ENCODE measurements at places on chromosomes 7 and 10.

DNA sequence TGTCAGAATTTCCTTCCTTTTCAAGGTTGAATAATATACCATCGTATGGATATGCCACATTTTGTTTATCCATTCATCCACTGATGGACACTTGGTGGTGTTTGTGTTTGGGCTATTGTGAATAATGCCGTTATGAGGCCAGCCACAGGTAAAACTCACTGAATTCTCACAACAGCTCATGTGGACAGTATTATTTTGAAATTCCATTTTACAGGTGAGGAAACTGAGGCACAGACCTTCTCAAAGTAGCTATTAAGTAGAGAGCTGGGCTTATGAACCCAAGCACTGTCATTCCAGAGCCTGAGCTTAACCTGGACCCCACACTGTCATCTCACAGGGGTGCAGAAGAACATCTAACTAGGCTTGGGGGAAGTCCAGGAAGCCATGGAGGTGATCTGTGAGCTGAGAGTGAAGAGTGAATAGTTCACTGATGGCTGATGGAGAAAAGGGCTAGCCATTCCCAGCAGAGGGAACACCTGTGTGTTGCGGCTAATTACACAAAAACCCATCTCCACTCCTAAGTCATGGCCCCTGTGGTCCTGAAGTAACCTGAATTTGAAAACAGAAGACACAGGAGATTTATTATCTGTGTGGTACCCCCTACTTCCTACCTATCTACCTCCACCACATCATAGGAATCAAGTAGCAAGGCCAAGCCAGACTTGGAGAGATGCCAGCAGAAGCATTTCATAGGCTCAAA, 8.7 kb downstream of the INMT start:
- no peak for DNase-seq

DNA sequence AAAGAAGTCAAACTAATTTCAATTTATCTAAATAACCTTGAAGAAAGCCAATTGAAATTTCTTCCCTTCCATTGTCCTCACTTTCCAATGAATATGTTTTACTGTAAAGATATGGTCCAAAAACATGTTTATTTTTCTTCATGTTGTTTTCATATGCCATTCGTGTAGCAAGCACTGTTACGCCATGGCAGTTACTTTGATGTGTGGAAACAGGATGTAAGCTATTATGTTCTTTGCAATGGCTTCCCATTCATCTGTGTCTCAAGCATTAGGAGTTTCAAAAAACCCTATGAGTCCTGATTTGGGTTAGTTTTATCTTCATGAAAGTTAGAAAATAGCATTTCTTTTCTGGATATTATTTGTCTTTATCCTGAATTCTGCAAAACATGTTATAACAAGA, 31.0 kb downstream of the GPR141 start:
- no peak for DNase-seq

- no peak for DNase-seq
Observed at GRCh38 chr10:102988404-102989314, 70.6 kb downstream of the CNNM2 start.

DNA sequence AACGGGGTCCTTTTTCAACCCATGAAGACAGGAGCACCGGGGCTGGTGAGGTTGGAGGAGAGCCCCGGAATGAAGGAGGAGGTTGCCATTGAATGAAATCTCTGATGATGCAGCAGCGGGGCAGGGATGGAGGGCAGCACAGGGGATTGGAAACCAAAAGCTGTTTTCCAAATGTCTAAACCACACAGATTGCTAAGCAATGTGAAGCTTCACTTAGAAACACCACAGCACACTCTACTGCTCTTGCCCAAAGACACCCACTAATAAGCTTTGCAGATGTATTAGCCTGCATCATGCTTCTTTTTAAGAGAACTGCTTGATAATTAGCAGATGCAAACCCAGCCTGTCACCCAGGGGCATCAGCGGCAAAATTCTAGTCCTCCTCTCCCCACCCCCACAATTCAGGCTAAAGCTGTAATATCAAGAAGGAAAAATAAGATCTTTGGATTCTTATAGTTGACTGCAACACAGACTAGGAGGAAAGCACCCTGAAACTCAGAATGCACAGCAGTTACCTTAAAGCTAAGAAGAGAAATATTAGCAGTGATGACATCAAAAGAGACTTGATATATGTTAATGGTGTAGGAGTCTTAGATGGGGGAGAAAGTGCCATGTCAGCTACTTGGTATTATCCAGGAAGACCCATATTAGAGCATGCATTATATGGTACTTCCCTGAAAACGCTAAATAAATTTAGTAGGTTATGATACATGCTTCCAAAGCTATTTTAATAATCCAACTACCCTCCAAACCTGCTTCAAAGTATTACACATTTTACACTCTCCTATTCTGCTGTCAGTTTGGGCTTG, 666.7 kb downstream of the KCNMA1 start:
- no peak for DNase-seq

DNA sequence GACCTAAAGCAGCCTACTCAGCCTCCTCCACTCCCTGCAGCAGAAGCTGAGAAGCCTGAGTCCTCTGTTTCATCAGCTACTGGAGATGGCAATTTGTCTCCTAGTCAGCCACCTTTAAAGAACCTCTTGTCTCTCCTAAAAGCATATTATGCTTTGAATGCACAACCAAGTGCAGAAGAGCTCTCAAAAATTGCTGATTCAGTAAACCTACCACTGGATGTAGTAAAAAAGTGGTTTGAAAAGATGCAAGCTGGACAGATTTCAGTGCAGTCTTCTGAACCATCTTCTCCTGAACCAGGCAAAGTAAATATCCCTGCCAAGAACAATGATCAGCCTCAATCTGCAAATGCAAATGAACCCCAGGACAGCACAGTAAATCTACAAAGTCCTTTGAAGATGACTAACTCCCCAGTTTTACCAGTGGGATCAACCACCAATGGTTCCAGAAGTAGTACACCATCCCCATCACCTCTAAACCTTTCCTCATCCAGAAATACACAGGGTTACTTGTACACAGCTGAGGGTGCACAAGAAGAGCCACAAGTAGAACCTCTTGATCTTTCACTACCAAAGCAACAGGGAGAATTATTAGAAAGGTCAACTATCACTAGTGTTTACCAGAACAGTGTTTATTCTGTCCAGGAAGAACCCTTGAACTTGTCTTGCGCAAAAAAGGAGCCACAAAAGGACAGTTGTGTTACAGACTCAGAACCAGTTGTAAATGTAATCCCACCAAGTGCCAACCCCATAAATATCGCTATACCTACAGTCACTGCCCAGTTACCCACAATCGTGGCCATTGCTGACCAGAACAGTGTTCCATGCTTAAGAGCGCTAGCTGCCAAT, 202.2 kb downstream of the ZEB1 start:
- no peak for DNase-seq

DNA sequence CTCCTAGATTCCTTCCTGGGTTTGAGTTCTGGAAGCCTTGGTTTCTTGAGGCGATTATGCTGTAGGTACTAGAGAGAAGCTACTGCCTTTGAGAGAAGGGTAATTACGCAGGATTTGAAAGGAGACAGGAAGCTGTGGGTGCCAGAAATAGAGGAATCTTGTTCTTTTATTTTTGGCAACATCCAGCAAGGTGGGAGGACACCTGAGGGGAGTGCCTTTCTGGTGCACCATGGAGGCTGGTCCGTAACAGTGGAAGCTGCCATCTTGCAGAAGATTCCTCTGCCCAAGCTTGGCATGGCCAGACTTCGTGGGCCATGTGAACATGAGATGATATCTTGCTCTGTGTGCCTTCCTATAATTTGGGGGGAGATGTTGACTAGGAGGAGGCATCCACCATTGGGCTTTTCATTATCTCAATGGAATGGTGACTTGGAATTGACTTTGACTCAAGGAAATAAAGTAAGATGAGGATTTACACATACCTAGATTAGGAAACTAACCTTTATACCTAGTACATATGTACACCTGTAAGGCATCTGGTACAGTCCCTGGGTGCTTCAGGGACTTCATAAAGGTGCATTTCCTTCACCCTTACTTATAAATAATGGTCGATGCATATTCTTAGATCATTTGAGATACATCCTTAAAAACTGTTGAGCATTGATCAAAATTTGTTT, 98.2 kb downstream of the PFKFB3 start:
- no peak for DNase-seq

DNA sequence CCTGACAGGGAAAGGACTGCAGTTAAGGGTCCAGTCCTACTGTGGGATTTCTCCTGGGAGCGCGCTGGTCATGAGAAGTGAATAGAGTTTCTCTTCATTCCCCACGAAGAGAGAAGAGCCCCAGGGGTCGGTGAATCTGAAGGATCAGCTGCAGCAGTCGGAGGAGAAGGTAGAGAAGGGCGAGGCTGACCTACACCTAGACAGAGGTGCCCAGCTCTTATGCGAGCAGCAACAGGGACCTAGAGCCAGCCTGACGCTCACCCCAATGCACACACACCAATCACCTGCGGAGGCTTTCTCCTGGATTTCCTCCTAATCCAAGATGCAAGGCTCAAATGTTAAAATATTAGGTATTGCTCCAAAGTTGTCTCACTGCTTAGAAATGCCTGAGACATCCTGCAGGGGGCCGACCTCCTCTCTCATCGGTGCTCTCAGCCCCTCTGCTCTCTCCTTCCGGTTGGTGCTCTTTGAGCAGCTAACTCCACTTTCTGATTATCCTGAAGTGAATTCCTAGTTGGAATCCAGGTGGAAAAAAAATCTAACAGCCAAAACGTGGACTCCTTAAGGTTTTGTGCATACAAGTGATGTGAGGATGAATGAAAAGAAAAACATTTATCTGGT, 176.4 kb downstream of the AHR start:
- DNase-seq: no peak

All from activated naive CD4-positive, alpha-beta T cell treated with Interleukin-2 at 50 U/mL for 16 hours (primary cell).